ENCODE measurements at places on chromosomes 5 and 9.

GRCh38 chr5:114243972-114244317 lies 117.9 kb upstream of the KCNN2 start:
- no peak for DNase-seq

- DNase-seq = no peak
Measured at GRCh38 chr5:68534131-68534940, 318.8 kb downstream of the PIK3R1 start.

- DNase-seq = no peak
Measured at GRCh38 chr5:96936431-96937320, 796 bp downstream of the LNPEP start.

DNA sequence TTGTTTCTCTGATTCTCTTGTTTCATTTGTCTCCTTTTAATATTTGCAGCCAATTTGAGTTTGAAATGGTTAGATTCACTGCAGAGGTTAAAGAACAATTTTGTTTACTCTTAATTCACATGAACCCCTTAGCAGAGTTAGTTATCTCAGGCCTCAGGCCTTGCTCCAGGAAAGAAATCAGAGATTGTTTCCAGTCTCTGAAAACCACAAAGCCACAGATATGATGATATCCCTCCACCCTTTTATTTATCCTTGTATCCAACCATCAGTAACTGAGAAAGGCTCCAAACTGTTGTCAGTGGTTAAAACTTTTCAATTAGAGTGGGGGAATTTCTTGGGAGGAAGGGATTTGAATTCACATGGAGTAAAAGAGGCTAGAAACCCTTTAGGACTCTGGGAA lies 406.0 kb upstream of the DMAC1 start:
- no peak for DNase-seq

GRCh38 chr9:16150501-16150900 lies 597.7 kb downstream of the CCDC171 start:
- DNase-seq = no peak

DNA sequence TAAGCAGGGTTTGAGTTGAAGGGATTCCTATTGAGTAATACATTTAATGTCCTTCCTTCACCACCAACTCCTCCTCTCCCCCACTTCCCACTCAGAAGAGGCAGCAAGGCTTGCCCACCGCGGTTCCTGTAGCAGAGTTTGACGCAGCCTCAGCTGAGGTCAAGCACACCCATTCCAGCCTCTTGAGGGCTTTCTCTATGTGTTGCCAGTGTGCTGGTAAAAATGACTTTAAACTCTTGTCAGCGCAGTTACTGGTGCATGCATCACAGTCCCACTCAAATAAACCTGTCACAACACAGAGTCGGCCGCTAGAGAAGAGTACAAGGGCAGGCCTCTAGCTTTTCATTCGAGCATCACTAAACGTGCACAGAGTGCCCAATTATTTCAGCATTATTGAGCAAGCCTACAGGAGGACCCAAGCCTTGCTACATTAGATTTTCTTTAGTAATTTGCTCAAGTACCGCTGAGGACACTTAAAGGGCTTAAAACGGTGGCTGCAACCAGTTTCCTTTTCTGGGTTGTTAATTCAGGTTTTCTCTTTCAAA lies 79.6 kb downstream of the TLE4 start:
- no peak for DNase-seq

GRCh38 chr9:110125207-110125751 lies 82.7 kb downstream of the C9orf152 start:
- DNase-seq = no peak

GRCh38 chr5:134545070-134545868 lies 19.8 kb downstream of the JADE2 start:
- DNase-seq = no peak

DNA sequence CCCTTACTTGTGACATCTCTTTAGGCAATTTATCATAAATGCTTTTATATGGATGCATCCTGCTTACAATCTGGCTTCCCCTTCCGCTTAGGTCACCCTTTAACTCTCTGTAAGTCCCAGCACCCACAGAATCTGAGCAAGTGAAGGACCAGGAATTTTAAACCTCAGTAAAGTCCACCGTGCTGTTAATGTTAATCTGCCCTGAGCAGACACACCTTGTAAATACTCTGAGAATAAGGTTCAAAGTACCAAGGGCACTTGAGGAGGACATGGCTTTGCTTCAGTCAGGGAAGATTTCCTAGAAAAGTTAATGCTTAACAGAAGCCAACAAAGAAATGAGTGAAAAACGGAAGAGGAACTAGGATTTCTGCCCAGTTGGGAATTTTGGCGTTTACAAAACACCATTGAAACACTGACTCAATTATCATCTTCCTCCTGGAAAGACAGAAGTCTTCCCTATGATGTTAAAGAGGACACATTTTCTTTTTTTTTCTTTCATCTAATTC lies 26.4 kb upstream of the TTC39B start:
- no peak for DNase-seq

- no peak for DNase-seq
Measured at GRCh38 chr5:162567644-162568043, 500.1 kb downstream of the GABRG2 start.

DNA sequence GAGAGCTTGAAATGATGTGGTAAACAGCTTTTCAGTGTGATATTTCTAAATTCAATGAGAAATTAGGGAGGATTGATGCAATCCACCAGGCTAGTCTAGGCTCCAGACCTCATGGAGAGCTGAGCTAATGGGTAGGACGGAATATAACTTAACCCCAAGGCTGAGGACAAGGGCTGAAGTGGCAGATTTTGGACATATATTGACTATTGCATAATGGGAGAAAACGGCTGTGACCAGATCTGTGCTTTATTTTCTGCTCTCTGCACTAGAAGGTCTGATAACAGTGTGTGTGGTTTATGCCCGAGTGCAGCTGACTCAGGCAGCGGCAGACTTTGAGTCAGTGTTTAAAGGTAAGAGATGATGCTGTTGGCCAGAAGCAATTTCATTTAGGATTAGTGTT lies 70.6 kb downstream of the ACTBL2 start:
- no peak for DNase-seq

DNA sequence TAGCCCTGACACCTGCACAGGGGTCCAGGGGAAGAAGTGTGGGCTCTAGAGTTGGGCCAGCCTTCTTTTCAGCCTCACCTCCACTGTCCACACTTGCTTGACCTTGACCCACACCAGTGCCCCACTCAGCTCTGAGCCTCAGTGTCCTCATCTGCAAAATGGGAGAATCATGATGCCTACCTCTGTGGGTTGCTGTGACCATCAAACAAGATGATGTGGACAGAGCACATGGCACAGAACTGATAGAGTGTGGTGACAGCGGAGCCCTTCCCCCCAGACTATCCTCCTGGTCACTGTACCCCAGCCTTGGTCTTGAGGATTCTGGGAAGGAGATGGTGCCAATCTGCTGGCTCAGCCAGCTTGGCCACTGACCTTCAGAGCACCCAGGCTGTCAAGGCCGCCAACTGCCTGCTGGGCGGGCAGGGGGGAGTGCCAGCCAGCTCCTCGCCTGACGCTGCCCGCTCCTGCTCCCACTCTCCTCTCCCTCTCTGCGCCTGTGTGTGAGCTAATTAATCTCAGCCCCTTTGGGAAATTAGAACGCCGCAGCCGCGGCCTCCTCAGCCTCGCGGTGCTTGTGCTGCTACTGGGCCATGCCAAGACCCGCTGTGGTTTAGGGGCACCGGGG lies 16.7 kb downstream of the CXXC5 start:
- no peak for DNase-seq

- peak; percentile 40 for DNase-seq
Measured at GRCh38 chr5:55966284-55966683, 28.5 kb downstream of the IL6ST start.

GRCh38 chr5:31962351-31962751 lies 211.8 kb downstream of the GOLPH3 start:
- no peak for DNase-seq

- DNase-seq = no peak
Measured at GRCh38 chr5:147512659-147513379, 3.0 kb upstream of the DPYSL3 start.

- DNase-seq = no peak
Measured at GRCh38 chr5:111667128-111667736, 89.8 kb downstream of the NREP start.

- DNase-seq = no peak
Measured at GRCh38 chr5:21398511-21398910, 1410.5 kb upstream of the CDH18 start.

DNA sequence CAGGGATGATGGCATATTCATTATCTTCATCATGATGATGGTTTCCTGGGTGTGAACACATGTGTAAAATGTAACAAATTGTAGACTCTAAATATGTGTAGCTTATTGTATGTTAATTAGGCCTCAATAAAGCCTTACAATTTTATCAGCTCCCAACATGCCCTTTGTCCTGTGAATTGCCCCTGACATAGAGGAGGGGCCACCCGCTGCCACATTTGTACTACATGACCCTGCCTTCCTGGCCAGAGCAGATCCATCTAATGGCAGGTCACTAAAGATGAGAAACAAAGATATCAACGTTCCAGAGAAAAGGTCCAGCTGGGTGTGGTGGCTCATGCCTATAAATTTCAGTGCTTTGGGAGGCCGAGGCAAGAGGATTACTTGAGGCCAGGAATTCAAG lies 117.2 kb downstream of the CAAP1 start:
- DNase-seq = no peak

GRCh38 chr9:6590334-6590733 lies 55.2 kb downstream of the GLDC start:
- no peak for DNase-seq

DNA sequence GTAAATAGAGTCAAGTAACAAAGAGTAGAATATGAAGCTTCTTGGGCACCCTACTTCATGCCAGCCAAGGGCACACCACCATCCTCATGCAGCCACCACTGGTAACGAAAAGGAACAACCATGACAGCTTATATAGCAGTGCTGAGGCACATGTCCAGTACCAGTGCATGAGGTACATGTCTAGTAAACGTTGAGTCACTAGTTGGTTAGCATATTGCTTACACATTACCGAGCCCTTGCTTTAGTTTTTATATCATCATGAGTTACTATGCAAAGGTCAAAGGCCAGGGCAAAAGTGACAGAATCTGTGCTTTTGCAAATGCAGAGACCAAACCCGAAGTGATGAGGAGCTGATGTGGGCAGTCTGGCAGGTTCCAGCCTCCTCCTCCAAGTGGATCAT lies 147.1 kb upstream of the MAP1B start:
- DNase-seq = no peak

GRCh38 chr5:11407556-11408145 lies 496.6 kb downstream of the CTNND2 start:
- DNase-seq = no peak

- peak; percentile 21 for DNase-seq
Measured at GRCh38 chr5:55072666-55073065, 29.8 kb upstream of the GZMA start.

GRCh38 chr5:112566251-112566650 lies 147.2 kb upstream of the EPB41L4A start:
- no peak for DNase-seq

GRCh38 chr5:175263776-175264175 lies 180.2 kb downstream of the DRD1 start:
- DNase-seq = no peak

DNA sequence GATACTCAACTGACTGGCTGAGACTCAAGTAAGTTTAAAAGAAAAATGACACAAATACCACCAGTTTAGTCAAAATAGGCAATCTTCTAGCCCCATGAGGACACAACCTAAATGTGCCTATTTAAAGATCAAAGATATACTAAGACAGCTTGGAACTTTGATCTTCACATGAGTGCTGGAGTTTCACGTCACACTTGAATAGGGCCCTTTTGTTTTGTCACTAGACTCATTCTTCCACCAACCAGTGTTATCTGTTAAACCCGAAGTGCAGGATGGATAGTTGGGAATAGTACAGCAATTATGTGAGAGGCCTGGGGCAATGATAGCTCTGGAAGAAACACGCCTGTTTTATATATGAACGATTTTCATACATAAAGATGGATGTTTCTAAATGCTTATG lies 792.8 kb upstream of the NUDT12 start:
- no peak for DNase-seq

DNA sequence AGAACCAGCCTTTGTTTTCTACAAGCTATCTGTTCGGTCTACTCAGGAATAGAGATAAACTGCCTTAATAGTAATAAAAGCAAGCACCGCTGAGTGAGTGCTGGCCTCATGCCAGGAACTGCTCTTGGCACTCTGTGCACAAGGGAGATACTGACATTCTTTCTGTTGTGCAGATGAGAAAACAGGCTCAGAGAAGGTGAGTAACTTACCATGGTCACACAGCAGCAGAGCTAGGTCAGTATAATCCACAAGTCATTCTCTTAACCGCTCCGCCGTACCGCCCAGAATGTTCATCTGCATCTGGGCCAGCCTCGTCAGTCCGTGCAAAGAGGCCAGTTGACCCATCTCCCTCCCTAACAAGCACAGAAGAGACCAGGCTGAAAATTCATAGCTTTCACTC lies 27.4 kb downstream of the QRFP start:
- no peak for DNase-seq

DNA sequence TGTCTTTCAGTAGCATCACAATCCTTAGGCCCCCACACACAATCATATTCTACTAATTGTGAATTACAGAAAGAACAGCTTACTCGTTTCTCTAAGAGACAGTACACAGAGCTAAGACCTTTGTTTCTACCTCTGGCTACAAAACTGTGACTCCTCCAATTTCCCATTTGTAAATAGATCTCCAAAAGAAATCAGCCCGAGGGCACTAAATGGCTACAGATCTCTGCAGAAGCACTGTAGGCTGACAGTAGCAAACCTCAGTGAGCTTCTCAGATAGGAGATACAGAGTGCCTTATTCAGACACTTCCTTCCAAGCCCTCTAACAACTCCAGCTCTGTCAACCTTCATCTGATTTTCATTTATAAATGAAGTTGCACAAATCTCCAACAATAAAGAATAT lies 51.0 kb downstream of the EFNA5 start:
- no peak for DNase-seq

GRCh38 chr9:121833061-121833460 lies 181.6 kb downstream of the DAB2IP start:
- DNase-seq = no peak

DNA sequence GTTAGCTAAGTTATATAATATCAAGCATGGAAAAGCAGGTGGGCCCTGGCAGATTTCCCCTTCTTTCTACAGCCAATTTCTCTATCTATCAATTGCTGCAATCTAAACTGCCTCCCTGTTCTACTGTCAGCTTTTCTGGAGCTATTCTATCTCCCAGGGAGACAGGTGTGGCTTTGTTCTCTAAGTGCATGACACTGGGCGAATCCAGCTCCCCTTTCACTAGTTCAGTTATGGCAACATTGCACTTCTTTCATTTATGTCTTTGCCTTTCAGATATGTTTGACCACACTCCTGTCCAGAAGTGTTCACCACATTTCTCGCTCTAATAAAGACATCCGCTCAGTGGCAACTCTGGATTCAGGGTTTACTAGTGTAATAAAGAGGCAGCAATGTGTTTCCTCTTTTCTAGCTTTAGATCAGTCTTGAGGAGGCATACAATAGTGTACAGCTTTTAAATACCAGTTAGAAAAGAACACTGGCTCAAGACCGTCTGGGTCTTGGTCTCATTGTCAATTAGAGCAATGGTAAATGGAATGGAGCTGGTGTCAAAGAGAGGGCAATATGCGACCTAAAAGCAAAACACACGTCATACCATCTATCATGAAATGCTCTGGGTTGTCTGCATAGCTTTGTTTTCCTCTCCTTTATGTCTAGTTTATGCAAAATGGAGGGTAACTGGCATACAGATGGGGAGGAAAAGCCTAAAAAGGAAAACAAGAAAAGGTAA lies 197.0 kb downstream of the SLF1 start:
- no peak for DNase-seq

GRCh38 chr5:180380441-180380840 lies 27.3 kb upstream of the GFPT2 start:
- no peak for DNase-seq

- no peak for DNase-seq
Measured at GRCh38 chr5:135335031-135335828, 63.8 kb downstream of the MACROH2A1 start.

- DNase-seq = peak; percentile 13
Measured at GRCh38 chr9:16535555-16535954, 334.9 kb downstream of the BNC2 start.

All from foreskin keratinocyte (primary cell).